Ecto neural progenitor cell (in vitro differentiated cells): ENCODE measurements at places on chromosomes 4 and X.

- DNase-seq, result no peak
Observed at GRCh38 chr4:8343262-8343966, 73.9 kb downstream of the HTRA3 start.

GRCh38 chr4:37236165-37236564 is 8.4 kb upstream of the NWD2 start:
- DNase-seq, result no peak

GRCh38 chr4:3328814-3329663 is 36.2 kb downstream of the RGS12 start:
- no peak for DNase-seq

GRCh38 chrX:134460862-134461220 is 876 bp downstream of the HPRT1 start:
- DNase-seq, result no peak

DNA sequence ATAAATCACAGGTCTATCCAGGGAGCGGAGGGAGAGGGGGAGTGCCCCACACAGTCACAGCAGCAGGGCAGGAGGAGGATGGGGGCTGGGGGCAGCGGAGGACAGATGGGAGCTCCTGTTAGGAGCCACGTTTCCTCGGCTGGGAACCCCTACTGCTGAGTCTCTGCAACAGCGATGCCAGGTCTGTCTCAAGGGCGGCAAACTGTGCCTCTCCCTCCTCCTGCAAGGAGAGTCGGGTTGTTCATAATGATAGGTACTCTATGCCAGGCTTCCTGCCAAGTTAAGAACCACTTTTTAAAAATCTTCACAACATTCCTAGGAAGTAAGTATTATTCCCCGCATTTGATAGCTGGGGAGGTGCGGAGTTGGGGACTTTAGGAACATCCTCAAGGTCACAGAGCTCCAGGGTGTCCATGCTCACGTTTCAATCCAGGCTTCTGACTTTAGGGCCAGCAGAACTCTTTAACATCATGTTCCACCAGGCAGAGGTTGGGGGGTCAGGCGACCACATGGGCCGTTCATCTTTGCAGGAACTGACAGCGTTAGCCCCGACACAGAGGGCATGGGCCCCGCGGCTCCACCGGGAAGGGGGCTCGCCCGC is 98.3 kb upstream of the MAML3 start:
- peak; percentile 57 for DNase-seq

DNA sequence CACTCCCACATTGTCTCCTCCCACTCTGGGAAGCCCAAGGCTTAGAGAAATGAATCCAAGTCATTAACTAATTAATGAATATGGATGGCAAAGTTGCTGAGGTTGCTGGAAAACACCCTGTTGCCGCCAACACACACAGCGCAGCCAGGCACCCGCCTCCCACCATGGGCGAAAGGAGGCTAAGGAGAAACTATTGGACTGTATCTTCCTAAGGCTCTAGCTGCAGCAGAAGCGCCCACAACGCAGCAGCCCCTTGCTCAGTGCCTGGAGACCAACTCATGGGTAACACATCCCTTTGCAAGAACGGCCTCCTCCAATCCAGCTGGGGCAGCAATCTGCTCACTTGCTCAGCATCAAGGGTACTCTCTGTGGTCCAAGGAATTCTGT is 34.2 kb downstream of the TSC22D3 start:
- DNase-seq, result no peak

- DNase-seq, result no peak
Observed at GRCh38 chr4:56409511-56410090, 22.3 kb upstream of the AASDH start.

GRCh38 chr4:121108557-121108956 is 36.2 kb upstream of the NDNF start:
- DNase-seq, result no peak

GRCh38 chrX:123743312-123743711 is 10.5 kb upstream of the THOC2 start:
- no peak for DNase-seq

DNA sequence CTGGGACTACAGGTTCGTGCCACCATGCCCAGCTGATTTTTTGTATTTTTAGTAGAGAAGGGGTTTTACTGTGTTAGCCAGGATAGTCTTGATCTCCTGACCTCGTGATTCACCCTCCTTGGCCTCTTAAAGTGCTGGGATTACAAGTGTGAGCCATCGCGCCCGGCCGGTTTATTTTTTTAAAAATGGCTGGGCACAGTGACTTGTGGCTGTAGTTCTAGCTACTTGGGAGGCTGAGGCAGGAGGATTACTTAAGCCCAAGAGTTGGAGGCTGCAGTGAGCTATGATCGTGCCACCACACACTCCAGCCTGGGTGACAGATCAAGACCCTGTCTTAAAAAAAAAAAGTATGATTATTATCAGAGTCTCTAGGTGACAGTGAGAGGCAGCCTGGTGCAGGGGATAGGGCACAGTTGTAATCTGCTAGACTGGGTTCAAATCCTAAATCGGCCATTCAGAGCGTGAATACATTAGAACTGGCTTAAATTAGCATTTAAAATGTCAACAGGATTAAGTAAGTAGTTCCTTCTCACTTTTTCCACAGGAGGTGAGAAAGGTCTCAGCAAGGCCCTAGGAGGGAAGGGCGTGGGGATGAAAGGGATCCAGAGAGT is 435 bp upstream of the MGST2 start:
- DNase-seq, result no peak

- no peak for DNase-seq
Observed at GRCh38 chr4:164177153-164177552, 576.8 kb upstream of the SMIM31 start.

GRCh38 chr4:47274901-47275300 is 188.6 kb downstream of the COMMD8 start:
- no peak for DNase-seq

GRCh38 chr4:81712714-81713113 is 241.0 kb upstream of the RASGEF1B start:
- DNase-seq, result no peak

DNA sequence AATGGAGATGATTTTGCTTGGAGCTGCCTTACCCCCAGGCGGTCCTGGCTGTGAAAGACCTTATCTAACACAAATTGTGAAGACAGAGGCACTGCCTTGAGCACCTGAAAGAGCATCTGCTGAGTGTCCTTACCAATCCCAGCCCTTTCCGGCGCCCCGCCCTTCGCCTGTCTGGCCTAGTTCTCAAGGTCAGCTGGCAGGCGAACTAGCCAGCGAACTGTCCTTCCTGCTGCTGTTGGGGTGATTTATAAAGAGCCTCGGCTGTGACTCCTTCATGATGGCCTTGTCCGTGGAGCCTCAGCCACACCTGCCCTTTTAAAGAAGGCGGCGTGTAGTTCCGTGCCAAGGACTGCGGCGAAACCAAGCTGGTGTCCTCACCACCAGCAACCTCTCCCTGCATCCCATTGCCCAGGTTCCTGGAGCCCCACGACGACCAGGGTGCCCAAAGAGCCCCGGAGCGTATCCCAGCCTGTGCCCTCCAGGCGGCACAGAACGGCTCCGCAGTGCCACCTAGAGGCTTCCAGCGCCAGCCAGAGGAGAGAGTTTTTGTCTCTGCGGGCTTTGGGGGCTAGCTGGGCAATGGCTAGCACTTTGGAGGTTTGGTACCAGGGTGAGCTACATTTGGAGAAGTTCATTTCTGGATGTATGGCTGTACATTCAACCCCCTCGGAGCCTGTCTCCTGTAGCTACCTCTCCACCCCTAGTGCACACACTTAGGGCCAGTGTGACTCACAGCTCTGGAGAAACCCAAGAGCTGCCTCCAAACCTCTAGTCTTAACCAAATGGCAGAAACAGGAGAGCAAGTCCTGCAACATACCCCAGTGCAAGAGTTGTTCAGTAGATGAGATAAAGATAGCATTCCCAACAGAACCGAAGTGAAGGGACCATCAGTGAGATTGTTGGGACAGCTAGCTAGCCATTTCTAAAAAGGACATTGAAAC is 36.8 kb upstream of the VMA21 start:
- DNase-seq, result peak; percentile 60

- no peak for DNase-seq
Observed at GRCh38 chr4:84944947-84945346, 21.5 kb downstream of the WDFY3 start.

DNA sequence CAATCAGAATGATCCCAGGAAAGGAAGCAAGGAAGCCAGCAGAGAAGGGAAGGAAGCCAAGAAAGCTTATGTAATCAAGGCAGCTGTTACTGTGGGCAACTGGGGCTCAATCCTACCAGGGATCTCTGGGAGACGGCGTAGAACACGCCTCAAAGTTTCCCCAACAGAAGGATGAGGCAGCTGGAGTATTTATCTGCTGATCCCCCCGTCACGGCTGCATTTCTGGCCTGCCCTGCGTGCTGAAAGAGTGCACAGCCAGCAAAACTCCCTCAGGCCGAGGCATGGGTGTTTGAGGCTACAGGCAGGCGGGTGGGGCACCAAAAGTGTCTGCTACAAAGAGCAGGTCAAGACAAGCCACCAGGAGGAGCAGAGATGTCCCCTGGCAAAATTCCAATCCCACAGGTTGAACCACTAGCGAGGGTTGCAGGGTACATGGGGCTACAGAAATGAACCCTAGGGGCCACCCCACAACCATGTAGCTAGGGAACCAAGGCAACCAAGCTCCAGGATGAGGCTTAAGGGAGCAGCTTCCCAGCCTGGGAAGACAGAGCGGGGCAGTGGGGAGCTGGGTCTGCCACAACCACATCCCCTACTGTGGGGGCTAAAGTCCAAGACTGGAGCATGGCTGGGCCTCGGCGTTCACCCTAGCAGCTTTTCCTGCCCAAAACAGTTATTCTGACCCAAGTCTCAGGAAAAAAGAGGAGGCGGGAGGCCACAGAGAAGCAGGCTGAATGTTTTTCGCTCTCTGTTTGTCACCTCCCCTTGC is 113.4 kb downstream of the BCOR start:
- no peak for DNase-seq

DNA sequence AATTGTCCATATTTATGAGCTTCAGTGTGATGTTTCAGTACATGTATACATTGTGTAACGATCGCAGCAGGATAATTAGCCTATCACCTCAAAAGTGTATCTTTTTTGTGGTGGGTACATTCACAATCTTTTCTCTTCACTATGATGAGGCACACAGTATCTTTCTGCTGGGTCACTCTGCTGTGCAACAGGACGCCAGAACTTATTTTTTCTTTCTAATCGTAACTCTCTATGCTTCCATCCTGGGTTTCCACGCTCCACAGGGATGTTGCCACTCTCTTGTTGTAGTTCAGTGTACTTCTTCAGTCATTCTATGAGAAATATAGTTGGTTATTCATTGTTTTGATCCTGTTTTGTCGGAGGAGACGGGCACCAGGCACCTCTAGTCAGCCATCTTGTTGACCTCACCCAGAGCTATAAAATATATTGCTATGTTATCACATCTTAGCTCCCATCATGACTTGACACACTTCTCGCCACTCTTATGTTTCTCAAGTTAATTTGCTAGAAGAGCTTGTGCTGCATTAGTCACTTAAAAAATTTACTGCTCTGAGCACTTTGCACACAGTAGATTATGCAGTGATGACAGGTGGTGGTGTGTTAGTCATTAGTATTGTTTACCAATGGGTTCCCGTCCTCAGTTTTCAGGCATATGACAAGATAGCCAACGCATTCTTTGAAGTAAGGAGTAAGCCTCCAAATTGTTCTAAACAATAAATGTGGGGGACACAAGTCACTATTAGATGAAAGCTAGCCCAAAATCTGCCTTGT is 1002.7 kb upstream of the PCDH7 start:
- DNase-seq, result no peak

- no peak for DNase-seq
Observed at GRCh38 chr4:23855912-23856605, 33.8 kb downstream of the PPARGC1A start.

GRCh38 chr4:152937336-152938236 is 1.5 kb downstream of the FHDC1 start:
- peak; percentile 59 for DNase-seq

DNA sequence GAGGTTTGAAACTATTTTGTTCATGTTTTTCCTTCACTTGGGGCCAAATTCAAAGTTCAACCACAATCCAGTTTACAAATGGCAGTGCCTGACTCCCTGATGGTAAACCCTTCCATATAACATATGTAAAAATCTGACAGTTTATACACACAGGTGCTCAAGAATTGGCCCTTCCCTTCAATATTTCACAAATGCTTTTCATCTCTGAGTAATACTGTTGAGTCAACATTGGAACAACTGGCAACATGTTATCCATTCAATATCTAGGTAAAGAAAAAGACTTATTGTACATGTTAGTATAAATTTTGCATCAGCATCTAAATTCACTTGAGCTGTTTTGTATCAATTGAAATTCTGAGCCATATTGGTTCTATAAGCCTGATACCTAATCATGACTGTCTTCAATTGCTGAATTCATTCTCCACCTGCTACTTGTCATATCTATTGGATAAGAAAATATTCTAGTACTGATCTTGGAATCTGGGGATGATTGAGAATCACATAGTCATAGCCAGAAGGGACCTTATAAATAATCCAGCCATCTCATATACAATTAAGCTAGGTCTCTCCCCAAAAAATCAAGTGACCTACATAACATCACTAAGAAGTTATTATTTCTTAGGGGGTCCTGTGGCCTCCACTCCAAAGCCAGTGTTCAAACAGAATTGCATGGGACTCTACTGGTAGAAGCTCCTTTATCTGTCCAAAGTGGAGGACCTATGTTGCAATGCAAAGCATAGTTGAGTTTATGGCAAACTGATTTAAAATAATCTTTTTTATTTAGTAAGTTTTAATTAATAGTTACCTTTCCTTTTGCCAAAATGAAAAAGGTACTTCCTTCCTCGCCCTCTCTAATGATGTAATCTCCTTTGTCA is 61.9 kb downstream of the PRKG2 start:
- DNase-seq, result no peak

DNA sequence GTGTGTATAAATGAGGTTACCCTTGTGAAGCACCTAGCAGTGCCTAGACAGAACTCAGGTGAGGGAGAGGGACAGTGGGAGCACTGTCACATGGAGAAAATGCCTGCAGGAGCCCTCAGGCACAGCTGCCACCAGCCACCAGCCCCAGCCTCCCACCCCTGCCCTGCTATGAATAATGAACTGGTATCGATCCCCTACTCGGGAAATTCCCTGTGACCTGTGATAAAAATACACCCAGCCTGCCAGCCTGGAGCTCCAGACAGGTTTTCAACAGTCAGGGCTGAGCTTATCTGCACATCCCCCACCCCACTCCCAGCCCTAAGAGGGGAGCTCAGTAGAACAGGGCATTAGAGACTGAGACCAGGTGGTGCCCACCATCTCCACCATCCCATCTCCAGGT is 159.6 kb upstream of the PJA1 start:
- no peak for DNase-seq

- no peak for DNase-seq
Observed at GRCh38 chr4:153528705-153529485, 62.7 kb downstream of the TMEM131L start.

GRCh38 chr4:104470770-104471169 is 23.9 kb downstream of the CXXC4 start:
- no peak for DNase-seq

- DNase-seq, result no peak
Observed at GRCh38 chr4:124936427-124936826, 223.9 kb upstream of the ANKRD50 start.

GRCh38 chr4:119525005-119525749 is 103.4 kb downstream of the PDE5A start:
- DNase-seq, result no peak

- no peak for DNase-seq
Observed at GRCh38 chrX:150525061-150525919, 43.1 kb upstream of the MTM1 start.
